ENCODE measurements at places on chromosomes 2 and 18. TPM values are rescaled to one million over a fixed set of nuclear protein-coding genes. Genes with fewer than 3 reads are reported as not detected.

FRZB gene
- 5.6 TPM for polyA plus RNA-seq

ADCYAP1 gene
- polyA plus RNA-seq, result 0.69 TPM

SYT4 gene
- polyA plus RNA-seq, result not detected

BCL11A gene
- 2.7 TPM for polyA plus RNA-seq

IL1F10 gene
- not detected for polyA plus RNA-seq

IL1RN gene
- 0.60 TPM for polyA plus RNA-seq

HOXD12 gene
- not detected for polyA plus RNA-seq

LNPK gene
- polyA plus RNA-seq, result 32.5 TPM

SP9 gene
- 0.18 TPM for polyA plus RNA-seq

CCDC148 gene
- 0.24 TPM for polyA plus RNA-seq

POTEJ gene
- not detected for polyA plus RNA-seq

DNA sequence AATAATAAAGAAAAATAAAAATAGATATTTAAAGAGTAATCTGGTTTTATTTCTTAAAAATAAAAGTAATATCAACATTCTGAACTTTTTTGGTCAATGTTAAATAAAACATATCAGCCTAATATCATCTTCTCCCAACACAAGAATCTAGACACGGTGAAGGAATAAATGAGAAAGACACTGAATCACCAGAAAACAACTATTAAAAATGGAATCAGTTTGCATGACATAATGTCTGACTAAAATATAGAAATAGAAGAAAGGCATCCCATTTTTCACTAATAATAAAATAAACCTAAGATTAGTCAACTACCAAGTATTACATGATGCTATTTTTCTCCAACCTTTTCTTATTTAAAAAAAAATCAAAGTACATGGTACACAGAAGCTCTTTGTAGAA, 30.8 kb upstream of the TNFAIP6 start:
- H3K27me3 ChIP-seq, result no peaks in the 10 kb centered on the region
- DNase-seq, result no peak
- no peaks in the 10 kb centered on the region for H3K4me1 ChIP-seq
- H3K36me3 ChIP-seq, result no peaks in the 10 kb centered on the region

- H3K4me1 ChIP-seq, result no peaks in the 10 kb centered on the region
- no peak overlapping the region for H3K27ac ChIP-seq
- H3K4me3 ChIP-seq, result no peak overlapping the region
- DNase-seq, result no peak
- no peaks in the 10 kb centered on the region for H3K36me3 ChIP-seq
Observed at GRCh38 chr18:70422391-70422965, 133.6 kb downstream of the SOCS6 start.

GRCh38 chr2:40213619-40214018, 238.3 kb downstream of the SLC8A1 start:
- H3K4me1 ChIP-seq, result peaks cover 7% of the 10 kb centered on the region
- DNase-seq, result peak; percentile 69
- H3K4me3 ChIP-seq, result no peak overlapping the region
- no peaks in the 10 kb centered on the region for H3K27me3 ChIP-seq
- H3K36me3 ChIP-seq, result no peaks in the 10 kb centered on the region

DNA sequence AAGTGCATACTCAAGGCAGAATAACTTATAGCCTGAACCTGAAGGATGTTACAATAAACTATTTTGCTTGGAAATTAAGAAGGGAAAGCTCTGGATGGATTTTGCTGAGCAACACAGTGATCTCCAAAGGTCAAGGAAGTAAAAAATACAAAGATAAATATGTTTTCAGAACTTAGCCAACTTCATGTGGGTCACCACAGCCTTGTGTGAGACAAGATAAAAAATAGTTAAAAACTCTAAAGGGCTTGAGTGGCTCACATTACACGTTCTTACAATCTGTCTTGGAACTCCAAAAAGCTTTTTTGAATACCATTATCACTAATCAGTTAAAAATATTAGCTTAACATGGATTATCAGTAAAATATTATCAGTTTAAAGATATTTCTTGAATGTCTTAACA, 28.9 kb upstream of the MTX2 start:
- no peak for DNase-seq
- peaks cover 12% of the 10 kb centered on the region for H3K4me1 ChIP-seq
- H3K4me3 ChIP-seq, result no peak overlapping the region
- no peaks in the 10 kb centered on the region for H3K27me3 ChIP-seq
- H3K36me3 ChIP-seq, result no peaks in the 10 kb centered on the region
- no peak overlapping the region for H3K27ac ChIP-seq

GRCh38 chr18:46386788-46387187, 270.2 kb downstream of the LOXHD1 start:
- DNase-seq, result peak; percentile 81
- peak overlapping the region; percentile 80 for H3K27ac ChIP-seq
- no peak overlapping the region for H3K4me3 ChIP-seq
- H3K36me3 ChIP-seq, result peaks cover 5% of the 10 kb centered on the region
- peaks cover 57% of the 10 kb centered on the region for H3K4me1 ChIP-seq
- no peaks in the 10 kb centered on the region for H3K27me3 ChIP-seq

GRCh38 chr2:37639631-37640030, 31.8 kb downstream of the CDC42EP3 start:
- no peak overlapping the region for H3K27ac ChIP-seq

GRCh38 chr2:37324536-37324785, 172 bp downstream of the PRKD3 start:
- no peak for DNase-seq
- H3K36me3 ChIP-seq, result no peaks in the 10 kb centered on the region
- H3K27me3 ChIP-seq, result peaks cover 7% of the 10 kb centered on the region
- peak overlapping the region; percentile 85 for H3K4me3 ChIP-seq

- no peak for DNase-seq
- no peaks in the 10 kb centered on the region for H3K36me3 ChIP-seq
- H3K4me3 ChIP-seq, result no peak overlapping the region
- no peaks in the 10 kb centered on the region for H3K27me3 ChIP-seq
- no peak overlapping the region for H3K27ac ChIP-seq
Observed at GRCh38 chr2:110134025-110134424, 18.4 kb upstream of the MALL start.

GRCh38 chr2:240451108-240451611, 15.7 kb downstream of the GPC1 start:
- no peak overlapping the region for H3K27ac ChIP-seq
- peaks cover 1% of the 10 kb centered on the region for H3K36me3 ChIP-seq
- peaks cover 56% of the 10 kb centered on the region for H3K4me1 ChIP-seq

GRCh38 chr2:149816756-149817551, 229.4 kb upstream of the MMADHC start:
- no peaks in the 10 kb centered on the region for H3K27me3 ChIP-seq
- H3K36me3 ChIP-seq, result no peaks in the 10 kb centered on the region
- peak; percentile 85 for DNase-seq
- H3K27ac ChIP-seq, result no peak overlapping the region
- no peaks in the 10 kb centered on the region for H3K4me1 ChIP-seq

DNA sequence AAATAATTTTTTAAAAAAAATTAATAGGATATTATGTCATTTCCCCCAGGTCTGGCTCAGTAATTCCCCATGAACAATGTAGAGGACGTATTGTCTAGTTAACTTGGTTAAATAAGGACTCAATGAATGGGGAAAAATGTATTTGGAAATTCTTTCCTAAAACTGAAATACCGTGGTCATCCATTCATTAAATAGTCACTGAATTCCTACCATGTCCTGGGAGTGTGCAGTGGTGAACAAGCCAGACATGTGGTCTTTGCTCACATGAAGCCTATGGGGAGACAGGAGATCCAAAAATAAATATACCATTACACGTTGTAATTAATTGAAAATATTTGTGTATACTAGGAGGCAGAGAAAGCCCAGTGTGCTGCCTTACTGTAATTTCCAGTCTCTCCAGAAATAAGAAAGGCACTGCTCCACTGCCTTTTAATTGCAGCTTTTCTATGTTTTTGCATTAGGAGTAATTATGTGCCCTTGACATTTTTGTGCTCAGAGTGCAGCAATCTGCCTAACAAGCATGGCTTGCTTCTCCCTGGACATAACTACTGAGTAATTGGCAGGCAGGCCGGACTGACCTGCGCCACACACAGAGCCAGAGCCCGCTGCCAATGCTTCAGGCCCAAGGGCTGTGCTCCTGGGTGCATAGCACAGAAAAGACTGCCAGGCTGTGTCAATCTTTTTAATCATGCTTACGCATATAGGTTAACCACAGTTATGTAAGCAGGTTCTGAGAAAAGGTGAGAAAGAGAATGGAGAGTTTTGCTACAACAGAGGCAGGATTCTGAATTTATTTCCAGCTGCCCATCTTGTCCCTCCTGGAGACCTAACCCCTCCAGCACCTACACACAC, 22.2 kb upstream of the TTC39C start:
- DNase-seq, result no peak
- H3K27ac ChIP-seq, result no peak overlapping the region
- no peaks in the 10 kb centered on the region for H3K36me3 ChIP-seq
- peaks cover 2% of the 10 kb centered on the region for H3K4me1 ChIP-seq
- no peaks in the 10 kb centered on the region for H3K27me3 ChIP-seq

DNA sequence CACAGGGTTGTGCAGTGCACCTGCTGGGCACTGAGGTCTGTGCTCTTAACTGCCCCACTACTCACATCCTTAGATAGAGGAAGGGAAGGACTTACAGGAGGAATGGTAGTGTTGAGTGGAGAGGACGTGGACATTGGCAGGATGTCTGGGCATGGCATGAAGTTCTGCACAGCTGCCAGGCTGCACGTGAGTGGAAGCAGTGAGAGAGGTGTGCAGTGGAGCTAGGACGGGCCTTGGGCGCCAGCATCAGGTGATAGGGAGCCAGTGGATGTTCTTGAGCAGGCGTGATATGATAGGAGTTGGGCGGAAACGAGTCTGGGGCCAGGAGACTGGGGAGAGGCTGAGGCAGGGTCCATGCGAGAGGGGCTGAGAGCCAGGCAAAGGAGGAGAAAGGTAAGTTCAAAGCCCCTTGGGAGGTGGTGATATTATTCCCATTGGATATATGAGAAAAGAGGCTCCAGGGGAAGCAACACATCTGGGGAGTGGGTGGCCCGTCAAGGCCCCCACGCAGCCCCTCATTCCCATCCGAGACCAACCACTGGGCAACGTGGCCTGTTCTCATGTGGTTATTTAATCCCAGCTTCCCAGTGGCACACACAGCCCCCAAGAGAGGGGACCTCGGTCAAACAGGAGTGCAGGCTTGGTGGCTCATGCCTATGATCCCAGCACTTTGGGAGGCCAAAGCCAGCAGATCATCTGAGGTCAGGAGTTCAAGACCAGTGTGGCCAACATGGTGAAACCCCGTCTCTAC, 45.7 kb upstream of the SNED1 start:
- H3K4me1 ChIP-seq, result peaks cover 52% of the 10 kb centered on the region
- no peak for DNase-seq
- peaks cover 25% of the 10 kb centered on the region for H3K27me3 ChIP-seq
- H3K36me3 ChIP-seq, result no peaks in the 10 kb centered on the region

GRCh38 chr2:223959688-223960087, 2.4 kb downstream of the MRPL44 start:
- H3K36me3 ChIP-seq, result peaks cover 14% of the 10 kb centered on the region
- H3K4me1 ChIP-seq, result peaks cover 9% of the 10 kb centered on the region
- H3K4me3 ChIP-seq, result no peak overlapping the region
- H3K27me3 ChIP-seq, result no peaks in the 10 kb centered on the region

GRCh38 chr2:46461709-46462171, 17.6 kb upstream of the TMEM247 start:
- DNase-seq, result peak; percentile 67
- H3K36me3 ChIP-seq, result no peaks in the 10 kb centered on the region
- H3K4me1 ChIP-seq, result peaks cover 16% of the 10 kb centered on the region
- no peak overlapping the region for H3K4me3 ChIP-seq

DNA sequence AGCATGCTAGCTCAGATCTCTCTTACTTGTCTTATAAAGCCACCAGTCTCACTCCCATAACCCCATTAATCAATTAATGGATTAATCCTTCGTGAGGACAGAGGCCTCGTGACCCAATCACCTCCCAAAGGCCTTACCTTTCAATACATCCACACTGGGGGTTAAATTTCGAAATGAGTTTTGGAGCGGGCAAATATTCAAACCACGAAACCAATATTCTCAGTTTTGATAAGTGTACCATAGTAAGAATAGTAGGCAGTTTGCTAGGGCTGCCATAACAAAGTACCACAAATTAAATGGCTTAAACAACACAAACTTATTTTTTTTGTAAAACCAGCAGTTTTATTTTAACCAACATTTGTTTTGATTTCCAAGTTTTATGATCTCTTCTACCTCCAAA, 15.2 kb downstream of the HIBCH start:
- H3K4me1 ChIP-seq, result no peaks in the 10 kb centered on the region
- H3K36me3 ChIP-seq, result peaks cover 22% of the 10 kb centered on the region
- no peaks in the 10 kb centered on the region for H3K27me3 ChIP-seq

GRCh38 chr2:193476171-193476800, 1281.6 kb upstream of the TMEFF2 start:
- no peak for DNase-seq
- H3K4me1 ChIP-seq, result no peaks in the 10 kb centered on the region
- no peaks in the 10 kb centered on the region for H3K36me3 ChIP-seq
- H3K4me3 ChIP-seq, result no peak overlapping the region

GRCh38 chr2:117726747-117727146, 87.7 kb upstream of the DDX18 start:
- H3K27ac ChIP-seq, result no peak overlapping the region
- no peaks in the 10 kb centered on the region for H3K36me3 ChIP-seq
- no peaks in the 10 kb centered on the region for H3K4me1 ChIP-seq
- DNase-seq, result no peak
- no peaks in the 10 kb centered on the region for H3K27me3 ChIP-seq

DNA sequence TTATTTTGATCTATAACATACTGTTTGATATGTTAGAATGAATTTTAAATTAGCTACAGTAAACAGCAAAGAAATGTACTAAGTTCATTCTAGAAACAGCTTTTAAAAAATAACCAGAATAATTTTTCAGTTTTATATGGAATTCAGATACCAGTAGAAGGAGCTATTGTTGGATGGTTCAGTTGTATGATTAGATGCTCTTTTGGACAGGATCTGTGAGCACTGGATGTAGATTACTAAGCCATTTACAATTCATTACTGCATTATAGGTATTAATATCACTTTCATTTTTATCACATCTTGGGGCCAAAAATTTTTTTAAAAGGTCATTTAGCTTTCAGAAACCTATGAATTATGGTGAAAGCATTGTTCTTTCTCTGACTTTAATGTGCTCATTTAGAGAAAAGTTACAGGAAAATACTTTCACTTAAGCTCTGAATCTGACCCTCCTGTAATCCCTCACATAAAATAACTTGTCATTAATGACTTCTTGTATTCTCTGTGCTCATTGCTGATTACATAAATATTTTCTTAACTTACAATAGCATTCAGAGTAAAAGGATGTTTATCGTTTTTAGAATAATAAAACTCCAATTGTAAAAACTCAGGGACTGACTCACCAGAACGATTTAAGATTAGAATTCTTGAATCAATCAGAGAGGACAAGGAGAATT, 750.2 kb downstream of the SLC4A3 start:
- no peak overlapping the region for H3K4me3 ChIP-seq
- H3K27ac ChIP-seq, result no peak overlapping the region
- no peaks in the 10 kb centered on the region for H3K4me1 ChIP-seq
- no peaks in the 10 kb centered on the region for H3K27me3 ChIP-seq
- H3K36me3 ChIP-seq, result no peaks in the 10 kb centered on the region
- DNase-seq, result peak; percentile 38

- no peak overlapping the region for H3K27ac ChIP-seq
- no peaks in the 10 kb centered on the region for H3K36me3 ChIP-seq
- no peak overlapping the region for H3K4me3 ChIP-seq
- peak; percentile 17 for DNase-seq
Observed at GRCh38 chr2:118059919-118060478, 28.3 kb upstream of the INSIG2 start.

- no peak overlapping the region for H3K27ac ChIP-seq
- no peaks in the 10 kb centered on the region for H3K36me3 ChIP-seq
- no peak for DNase-seq
- H3K27me3 ChIP-seq, result peaks cover 14% of the 10 kb centered on the region
- peaks cover 15% of the 10 kb centered on the region for H3K4me1 ChIP-seq
Observed at GRCh38 chr2:238527565-238527964, 100.8 kb downstream of the ASB1 start.

- DNase-seq, result no peak
- H3K4me3 ChIP-seq, result no peak overlapping the region
- H3K27ac ChIP-seq, result no peak overlapping the region
Observed at GRCh38 chr2:160246356-160246755, 46.3 kb upstream of the ITGB6 start.
